Keratinocyte (primary cell): ENCODE measurements at places on chromosomes 4 and X. TPM values are rescaled to one million over a fixed set of nuclear protein-coding genes. Genes with fewer than 3 reads are reported as not detected.

RNF150 gene
- 0.02 to 0.18 TPM (median 0.09 TPM) in 3 replicates for polyA plus RNA-seq

PRR32 gene
- polyA plus RNA-seq: not detected in 3 replicates

SLC49A3 gene
- 0.04 to 0.09 TPM in 2 of 3 replicates, not detected in the other for polyA plus RNA-seq

CPEB2 gene
- 7.6 to 15.1 TPM (median 10.2 TPM) in 3 replicates for polyA plus RNA-seq
